ENCODE measurements at places on chromosomes 1 and 21. TPM values are rescaled to one million over a fixed set of nuclear protein-coding genes. Genes with fewer than 3 reads are reported as not detected.
A peak's percentile ranks its signal among the peaks of the same experiment; 100 is the strongest.

The LEPROT gene
- 12.6 TPM for total RNA-seq

The OR6K2 gene
- not detected for total RNA-seq

The C1orf167 gene
- not detected for total RNA-seq

The HAPLN2 gene
- not detected for total RNA-seq

- no peak for DNase-seq
Measured at GRCh38 chr1:204282761-204283221, 69.0 kb upstream of the GOLT1A start.

- DNase-seq: no peak
Measured at GRCh38 chr1:195717651-195718050, 890.6 kb downstream of the KCNT2 start.

DNA sequence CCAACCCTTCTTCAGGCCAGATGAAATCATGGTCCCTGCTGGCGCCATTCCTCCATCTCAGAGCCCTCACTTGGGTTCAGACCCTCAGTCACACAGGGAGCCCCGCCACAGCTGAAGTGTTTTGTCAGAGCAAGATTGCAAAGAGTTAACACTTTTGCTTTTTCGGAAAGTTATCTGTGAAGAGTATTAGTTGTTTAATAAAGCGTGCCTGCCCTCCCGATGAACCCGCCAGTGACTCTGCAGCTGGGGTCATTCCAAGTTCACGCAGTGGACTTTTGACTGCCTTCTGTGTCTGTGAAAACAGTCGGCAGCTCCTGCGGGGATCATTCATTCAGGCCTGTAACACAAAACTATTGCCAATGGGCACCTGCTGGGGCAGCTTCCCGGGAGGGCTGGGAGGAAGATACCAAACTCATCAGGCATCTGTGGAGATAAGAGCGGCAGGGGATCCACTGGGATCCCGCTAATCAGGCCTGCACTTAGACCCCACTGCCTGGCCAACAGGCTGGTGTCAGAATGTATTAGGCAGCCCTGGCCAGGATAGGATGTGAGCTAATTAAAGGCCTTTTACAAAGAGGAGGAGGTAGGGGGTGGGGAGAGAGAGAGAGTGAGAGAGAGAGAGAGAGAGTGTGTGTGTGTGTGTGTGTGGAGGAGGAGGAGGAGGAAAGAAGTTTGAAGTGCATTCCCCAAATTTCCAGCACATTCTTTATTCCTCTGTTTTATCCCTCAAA lies 184.5 kb downstream of the DHRS3 start:
- DNase-seq: no peak

DNA sequence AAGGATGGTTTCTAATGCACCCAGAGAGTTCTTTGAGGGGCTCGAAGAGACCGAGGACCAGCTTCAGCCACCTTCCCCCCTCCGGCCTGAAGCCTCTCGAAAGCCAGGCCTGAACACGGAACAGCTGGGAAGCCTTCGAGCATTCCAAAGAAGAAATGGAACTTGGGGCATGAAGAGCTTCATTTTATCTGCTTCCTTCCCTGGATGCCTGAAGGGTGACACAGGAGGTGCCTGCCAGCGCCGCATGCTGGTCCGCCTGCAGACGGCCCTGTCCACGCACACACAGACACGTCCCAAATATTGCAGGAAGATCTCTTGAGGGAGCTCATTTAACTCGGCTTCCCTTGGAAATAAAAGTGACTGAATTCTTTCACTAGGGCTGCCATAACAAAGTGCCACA lies 73.7 kb downstream of the TOMM20 start:
- DNase-seq: no peak

DNA sequence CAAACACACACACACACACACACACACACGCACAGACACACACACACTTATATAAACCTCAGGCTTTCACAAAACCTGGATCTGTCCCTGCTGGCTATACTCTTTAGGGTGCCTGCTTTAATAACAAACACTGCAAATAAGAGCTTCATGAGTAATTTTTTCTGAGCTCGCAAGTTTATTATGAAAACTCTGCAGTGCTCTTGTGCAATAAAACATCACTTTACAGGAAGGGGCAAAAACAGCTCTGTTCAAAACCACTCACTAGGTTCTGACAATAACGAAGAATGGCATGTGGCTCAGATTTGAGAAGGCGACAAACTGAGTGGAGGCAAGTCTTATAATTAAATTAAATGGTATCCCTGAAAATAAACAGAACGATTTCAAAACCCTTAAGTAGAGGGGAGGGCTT lies 42.6 kb upstream of the CTPS1 start:
- DNase-seq: no peak

GRCh38 chr1:22188914-22189313 lies 46.0 kb upstream of the WNT4 start:
- DNase-seq: no peak

GRCh38 chr1:11719313-11720032 lies 16.5 kb upstream of the AGTRAP start:
- DNase-seq: peak; percentile 90

- DNase-seq: no peak
Measured at GRCh38 chr1:10132316-10132715, 78.1 kb upstream of the KIF1B start.

GRCh38 chr1:70672442-70672888 lies 261.4 kb downstream of the CTH start:
- no peak for DNase-seq
